Stromal cell of bone marrow (primary cell): ENCODE measurements at places on chromosomes 2 and 18.

DNA sequence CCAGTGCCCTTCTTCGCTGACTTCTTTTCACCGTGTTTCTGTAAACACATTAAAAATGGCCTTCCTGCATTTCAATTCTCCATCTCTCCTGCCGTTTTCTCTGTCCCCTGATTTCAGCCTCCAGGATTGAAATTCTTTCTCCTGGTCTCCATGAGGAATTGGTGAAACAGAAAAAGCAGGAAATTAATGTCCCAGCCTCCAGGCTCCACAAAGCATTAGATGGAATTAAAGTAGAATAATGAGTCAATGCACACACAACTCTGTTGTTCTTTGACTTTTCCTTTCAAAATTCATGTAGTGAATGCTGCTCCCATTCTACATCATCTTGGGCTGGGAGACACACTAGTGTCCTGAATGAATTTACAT, 209.5 kb downstream of the KLHL29 start:
- no peak for DNase-seq

- peak; percentile 72 for DNase-seq
Measured at GRCh38 chr18:7921938-7922587, 354.9 kb downstream of the PTPRM start.

- DNase-seq, result no peak
Measured at GRCh38 chr2:202373490-202373889, 2.6 kb upstream of the BMPR2 start.

- no peak for DNase-seq
Measured at GRCh38 chr2:18510775-18511174, 49.7 kb downstream of the RDH14 start.

DNA sequence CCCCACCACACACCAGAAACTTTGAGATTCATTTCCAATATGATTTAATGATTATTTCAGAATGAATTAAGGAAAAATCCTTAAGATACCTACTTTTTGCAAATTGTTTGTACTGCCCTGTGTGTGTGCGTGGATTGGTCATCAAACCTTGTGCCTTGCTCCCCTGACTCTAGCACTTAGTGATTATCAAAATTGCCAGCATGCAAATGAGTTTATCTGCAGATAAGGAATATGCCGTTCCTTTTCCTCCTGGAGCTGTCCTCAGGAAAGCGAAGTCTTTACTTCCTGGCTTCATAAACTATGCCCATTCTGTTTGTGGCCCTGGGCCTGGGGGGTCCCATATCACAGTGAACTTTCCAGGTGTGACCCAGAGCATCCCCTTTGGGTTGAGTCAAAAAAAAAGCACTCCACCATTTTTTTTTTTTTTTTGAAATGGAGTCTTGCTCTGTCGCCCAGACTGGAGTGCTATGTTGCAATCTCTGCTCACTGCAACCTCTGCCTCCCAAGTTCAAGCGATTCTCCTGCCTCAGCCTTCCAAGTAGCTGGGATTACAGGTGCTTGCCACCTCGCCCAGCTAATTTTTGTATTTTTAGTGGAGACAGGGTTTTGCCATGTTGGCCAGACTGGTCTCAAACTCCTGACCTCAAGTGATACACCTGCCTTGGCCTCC, 11.4 kb downstream of the CHMP1B start:
- no peak for DNase-seq

DNA sequence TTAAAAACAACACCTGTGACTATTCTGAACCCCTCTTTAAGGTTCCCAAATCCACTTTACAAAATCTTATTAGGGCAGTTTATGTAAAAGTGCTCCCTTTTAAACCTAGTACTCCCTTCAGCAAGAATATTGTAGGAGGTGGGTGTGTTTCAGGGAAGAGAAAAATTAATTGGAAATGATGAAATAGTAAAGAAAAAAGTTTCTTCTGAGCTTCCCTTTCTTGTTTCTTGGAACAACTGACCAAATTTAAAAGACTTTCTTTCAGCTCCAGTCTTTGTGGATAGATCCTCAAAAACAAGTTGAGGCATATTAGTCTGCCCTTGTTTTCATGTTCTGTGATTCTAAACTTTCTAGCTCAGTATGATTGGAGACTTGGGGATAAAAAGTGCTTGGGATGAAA, 3.0 kb downstream of the VWA3B start:
- no peak for DNase-seq

DNA sequence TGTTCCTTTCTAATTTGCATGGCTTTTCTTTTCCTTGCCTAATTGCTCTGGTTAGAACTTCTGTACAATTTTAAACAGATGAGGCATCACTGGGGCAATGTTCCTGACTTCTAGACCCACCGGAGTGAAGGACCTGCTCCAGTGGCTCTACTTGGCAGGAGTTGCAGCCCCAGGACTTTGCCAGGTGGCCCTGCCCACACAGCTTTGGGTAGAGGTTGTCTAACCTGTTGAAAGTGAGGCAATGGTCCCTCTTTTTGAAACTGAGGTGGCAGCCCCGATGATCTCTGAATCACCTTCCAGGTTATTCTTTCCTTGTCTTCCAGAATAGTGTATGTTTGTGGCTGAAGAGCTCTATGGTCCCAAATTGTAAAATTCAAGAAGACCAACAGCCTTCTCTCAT, 29.9 kb upstream of the ZNF512 start:
- DNase-seq, result no peak

- peak; percentile 58 for DNase-seq
Measured at GRCh38 chr18:56217406-56217805, 421.0 kb downstream of the TXNL1 start.
